ENCODE measurements at places on chromosomes 12 and 14. TPM values are rescaled to one million over a fixed set of nuclear protein-coding genes. Genes with fewer than 3 reads are reported as not detected.

DNA sequence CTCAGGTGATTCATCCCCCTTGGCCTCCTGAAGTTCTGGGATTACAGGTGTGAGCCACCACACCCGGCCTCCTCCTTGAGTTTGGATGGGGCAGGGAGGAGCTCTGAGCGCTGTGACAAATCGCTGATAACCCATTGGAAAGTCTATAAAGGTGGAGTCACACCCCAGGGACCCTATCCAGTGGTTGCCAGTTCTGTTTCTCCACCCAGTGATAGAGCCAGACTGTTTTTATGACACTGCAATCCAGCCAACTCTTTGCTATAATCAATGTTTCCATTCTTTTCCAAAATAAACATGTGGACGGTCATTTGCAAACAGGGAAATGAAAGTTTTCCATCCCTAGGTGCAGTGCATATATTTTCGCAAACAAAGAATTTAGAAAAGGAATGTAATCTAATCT lies 142.0 kb upstream of the PELI2 start:
- H3K27ac ChIP-seq: no peak overlapping the region
- DNase-seq: no peak
- H3K36me3 ChIP-seq: no peaks in the 10 kb centered on the region
- no peak overlapping the region for H3K4me3 ChIP-seq
- no peaks in the 10 kb centered on the region for H3K27me3 ChIP-seq

GRCh38 chr12:87841935-87842334 lies 187.3 kb downstream of the C12orf50 start:
- no peak overlapping the region for H3K27ac ChIP-seq
- H3K36me3 ChIP-seq: no peaks in the 10 kb centered on the region
- no peak for DNase-seq
- no peaks in the 10 kb centered on the region for H3K27me3 ChIP-seq
- H3K4me3 ChIP-seq: no peak overlapping the region
- H3K4me1 ChIP-seq: no peaks in the 10 kb centered on the region

GRCh38 chr12:66693901-66694513 lies 15.1 kb upstream of the GRIP1 start:
- H3K36me3 ChIP-seq: no peaks in the 10 kb centered on the region
- H3K4me3 ChIP-seq: no peak overlapping the region

DNA sequence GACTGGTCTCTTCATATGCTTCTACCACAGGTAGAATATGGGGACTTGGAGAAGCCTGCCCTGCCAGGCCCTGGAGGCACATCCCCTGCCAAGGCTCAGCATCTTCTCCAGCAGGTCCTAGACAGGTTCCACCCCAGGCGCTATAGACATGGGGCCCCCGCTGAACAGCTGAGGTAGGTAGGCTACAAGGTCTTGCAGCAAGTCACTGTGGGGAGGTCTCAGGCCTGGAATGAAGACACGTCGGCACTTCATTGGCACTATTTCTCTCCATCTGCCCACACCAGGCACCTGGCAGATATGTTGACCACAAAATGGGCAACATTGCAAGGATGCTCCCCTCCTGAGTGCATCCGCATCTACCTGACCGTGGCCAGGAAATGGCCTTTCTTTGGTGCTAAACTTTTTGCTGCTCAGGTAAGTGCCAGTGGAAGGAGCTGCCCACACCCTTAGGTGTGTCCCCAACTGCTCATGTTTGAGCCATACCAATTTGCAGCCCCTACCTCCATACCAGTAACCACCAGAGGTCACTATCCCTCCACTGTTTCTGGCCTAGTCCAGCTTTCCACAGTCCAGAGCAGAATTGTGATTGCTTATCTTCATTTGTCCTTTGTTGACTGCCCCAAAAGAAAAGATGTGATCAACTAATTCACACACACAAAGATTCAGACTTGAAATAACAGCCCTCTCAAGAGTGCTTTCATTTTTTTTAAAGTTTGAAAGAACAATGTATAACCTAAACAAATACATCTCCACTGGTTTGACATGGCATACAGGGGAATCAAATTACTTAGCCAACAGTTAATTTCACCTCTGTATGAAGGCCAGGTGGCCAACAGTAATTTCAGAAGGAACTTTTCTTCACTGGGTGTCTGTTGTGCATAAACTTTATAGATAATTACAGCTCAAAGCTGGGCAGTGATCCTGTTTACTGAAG lies 16.1 kb downstream of the PIGH start:
- no peak overlapping the region for H3K27ac ChIP-seq
- no peaks in the 10 kb centered on the region for H3K4me1 ChIP-seq
- no peaks in the 10 kb centered on the region for H3K27me3 ChIP-seq

DNA sequence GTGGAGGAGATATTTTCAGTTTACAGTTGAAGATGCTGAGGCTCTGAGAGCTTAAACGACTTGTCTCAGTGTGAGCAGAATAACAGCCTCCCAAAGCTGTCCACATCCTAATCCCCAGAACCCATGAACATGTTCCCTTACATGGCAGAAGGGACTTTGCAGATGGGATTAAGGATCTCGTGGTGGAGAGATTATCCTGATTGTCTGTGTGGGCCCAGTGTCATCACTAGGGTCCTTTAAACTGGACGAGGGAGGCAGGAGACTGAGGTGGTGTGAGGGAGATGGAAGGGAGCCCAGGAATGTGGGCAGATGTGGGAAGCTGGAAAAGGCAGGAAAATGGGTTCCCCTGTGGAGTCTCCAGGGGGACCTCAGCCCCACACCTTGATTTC lies 9.6 kb upstream of the KRT80 start:
- DNase-seq: peak; percentile 17
- peaks cover 26% of the 10 kb centered on the region for H3K4me1 ChIP-seq
- H3K4me3 ChIP-seq: no peak overlapping the region
- no peak overlapping the region for H3K27ac ChIP-seq
- H3K27me3 ChIP-seq: no peaks in the 10 kb centered on the region
- H3K36me3 ChIP-seq: no peaks in the 10 kb centered on the region

DNA sequence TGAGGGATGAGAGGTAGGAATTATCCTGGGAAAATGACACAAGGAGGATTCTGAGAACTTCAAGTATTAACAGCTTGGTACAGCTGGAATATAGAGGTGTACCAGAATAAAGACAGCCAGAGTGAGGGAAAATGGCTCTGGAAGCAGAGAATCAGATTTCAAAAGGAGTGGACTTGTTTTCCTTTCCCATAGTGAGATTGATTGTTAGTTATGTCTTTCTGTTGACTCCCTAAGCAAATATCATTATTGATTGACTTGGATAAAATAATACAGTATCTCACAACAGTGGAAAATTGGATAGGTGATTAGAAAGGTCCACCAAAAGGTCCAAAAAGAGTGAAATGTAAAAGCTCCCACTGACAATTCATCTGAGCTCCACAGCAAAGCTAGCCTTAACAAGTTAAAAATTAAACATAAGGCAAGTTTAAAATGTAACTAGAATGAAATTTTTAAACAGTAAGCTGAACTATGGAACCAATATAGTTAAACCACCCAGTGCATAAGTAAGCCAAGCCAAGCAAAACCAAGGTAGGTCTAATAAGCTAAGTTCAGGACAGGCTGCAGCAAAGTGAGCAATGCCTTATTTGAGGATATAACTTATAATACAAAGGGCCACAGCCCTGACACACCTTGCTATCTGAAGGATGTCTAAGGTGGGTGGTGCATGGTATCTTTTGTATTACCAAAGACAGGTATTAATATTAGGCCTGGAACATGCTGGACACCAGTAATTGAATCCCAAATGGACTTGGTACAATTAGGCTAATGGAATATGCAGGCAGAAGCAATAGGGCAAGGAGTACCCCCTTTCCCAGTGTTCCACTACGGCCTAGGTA lies 21.8 kb downstream of the ENTPD5 start:
- H3K27me3 ChIP-seq: no peaks in the 10 kb centered on the region
- no peaks in the 10 kb centered on the region for H3K4me1 ChIP-seq
- H3K27ac ChIP-seq: no peak overlapping the region
- no peak overlapping the region for H3K4me3 ChIP-seq
- H3K36me3 ChIP-seq: peaks cover 5% of the 10 kb centered on the region
- DNase-seq: no peak

DNA sequence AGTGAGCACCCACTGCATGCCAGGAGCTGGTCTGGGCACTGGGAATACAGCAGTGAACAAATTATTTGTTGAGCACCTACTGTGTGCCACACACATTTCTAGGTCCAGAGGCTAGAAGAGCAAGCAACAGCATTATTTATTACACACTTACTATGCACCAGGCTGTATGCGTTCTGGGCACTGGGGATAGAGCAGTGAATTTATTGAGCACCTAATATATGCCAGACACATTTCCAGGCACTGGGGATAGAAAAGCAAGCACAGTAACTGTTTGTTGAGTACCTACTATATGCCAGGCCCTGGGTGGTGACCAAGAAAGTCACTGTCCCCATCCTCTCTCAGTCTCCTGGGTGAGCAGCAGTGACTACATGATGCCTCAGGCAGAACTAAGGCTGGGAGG lies 107.5 kb upstream of the NCOR2 start:
- peaks cover 20% of the 10 kb centered on the region for H3K4me1 ChIP-seq
- H3K27ac ChIP-seq: no peak overlapping the region
- no peak for DNase-seq
- H3K4me3 ChIP-seq: no peak overlapping the region
- H3K27me3 ChIP-seq: no peaks in the 10 kb centered on the region

- no peak overlapping the region for H3K4me3 ChIP-seq
- H3K4me1 ChIP-seq: no peaks in the 10 kb centered on the region
- H3K27ac ChIP-seq: no peak overlapping the region
- DNase-seq: no peak
- peaks cover 84% of the 10 kb centered on the region for H3K27me3 ChIP-seq
These were observed 9.6 kb upstream of the FOXG1 start for GRCh38 chr14:28756884-28757570.

DNA sequence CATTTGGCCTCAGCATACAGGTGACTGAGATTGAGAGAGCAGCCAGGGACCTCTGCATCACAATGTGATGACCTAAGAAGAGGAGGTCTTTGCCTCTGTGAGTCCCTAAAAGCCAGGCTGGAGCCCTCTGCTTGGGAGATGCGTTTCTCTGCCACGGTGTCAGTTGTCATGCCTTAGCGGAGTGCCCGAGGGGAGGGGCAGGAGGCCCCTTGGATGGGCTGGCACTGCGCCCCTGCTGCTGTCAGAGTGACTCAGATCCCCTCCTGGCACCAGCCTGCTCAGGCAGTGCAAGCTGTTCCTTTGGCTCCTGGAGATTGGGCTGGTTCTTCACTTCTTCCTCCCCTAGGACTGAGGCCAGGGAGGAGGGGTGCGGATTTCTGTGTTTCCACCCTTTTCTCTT lies 64.9 kb upstream of the KCNA5 start:
- no peak overlapping the region for H3K27ac ChIP-seq
- no peak overlapping the region for H3K4me3 ChIP-seq
- H3K27me3 ChIP-seq: peaks cover 15% of the 10 kb centered on the region
- no peaks in the 10 kb centered on the region for H3K36me3 ChIP-seq
- no peaks in the 10 kb centered on the region for H3K4me1 ChIP-seq

GRCh38 chr14:101603096-101603495 lies 41.8 kb downstream of the DIO3 start:
- H3K27ac ChIP-seq: no peak overlapping the region
- peaks cover 7% of the 10 kb centered on the region for H3K27me3 ChIP-seq
- H3K4me1 ChIP-seq: no peaks in the 10 kb centered on the region
- no peak overlapping the region for H3K4me3 ChIP-seq
- no peaks in the 10 kb centered on the region for H3K36me3 ChIP-seq
- DNase-seq: no peak

DNA sequence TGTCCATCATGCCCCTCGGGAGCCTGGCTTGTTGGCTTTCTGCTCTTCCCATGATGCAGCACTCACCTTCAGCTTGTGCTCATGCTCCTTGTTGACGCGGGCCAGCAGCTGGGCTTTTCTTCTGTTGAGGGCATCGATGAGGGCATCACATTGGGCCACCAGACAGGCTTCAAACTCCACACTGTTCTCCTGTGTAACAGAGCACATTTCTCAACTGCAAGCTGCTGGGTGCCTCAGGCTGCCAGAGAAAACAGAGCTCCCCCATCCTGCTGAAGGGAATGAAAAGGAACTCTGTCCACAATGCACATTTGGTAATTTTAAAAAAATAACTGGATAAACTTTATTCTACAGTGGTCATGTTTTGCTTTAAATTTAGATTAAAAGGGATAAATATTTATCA lies 72.1 kb downstream of the TRIM9 start:
- no peak overlapping the region for H3K27ac ChIP-seq
- H3K4me1 ChIP-seq: no peaks in the 10 kb centered on the region
- H3K4me3 ChIP-seq: no peak overlapping the region
- H3K27me3 ChIP-seq: no peaks in the 10 kb centered on the region
- no peak for DNase-seq

- H3K4me3 ChIP-seq: no peak overlapping the region
- H3K27me3 ChIP-seq: no peaks in the 10 kb centered on the region
- no peaks in the 10 kb centered on the region for H3K36me3 ChIP-seq
- no peak for DNase-seq
These were observed 485.7 kb downstream of the ZFP36L1 start for GRCh38 chr14:68306934-68307789.

DNA sequence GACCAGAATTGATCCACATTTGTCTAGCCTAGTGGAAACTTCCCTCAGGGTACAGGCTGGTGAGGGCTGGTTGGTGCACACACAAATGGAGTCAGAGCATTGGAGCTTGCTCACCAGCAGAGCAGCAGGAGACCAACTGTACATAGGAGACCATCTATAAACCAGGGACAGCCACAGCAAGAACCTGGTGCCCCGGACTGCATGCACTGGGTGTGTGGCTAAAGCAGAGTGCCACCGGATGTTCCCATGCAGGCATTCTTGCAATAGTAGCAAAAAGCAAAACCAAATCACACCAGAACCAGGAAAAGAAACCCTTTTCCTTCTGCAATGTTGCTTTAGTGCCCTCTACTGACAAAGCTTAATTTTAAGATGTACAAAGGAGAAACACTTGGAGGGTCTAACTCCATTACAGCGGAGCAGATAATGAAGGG lies 136.4 kb downstream of the MDGA2 start:
- DNase-seq: no peak
- H3K27me3 ChIP-seq: no peaks in the 10 kb centered on the region
- H3K4me1 ChIP-seq: no peaks in the 10 kb centered on the region
- no peak overlapping the region for H3K4me3 ChIP-seq
- no peaks in the 10 kb centered on the region for H3K36me3 ChIP-seq

GRCh38 chr12:25377469-25378177 lies 126.9 kb upstream of the KRAS start:
- no peak overlapping the region for H3K4me3 ChIP-seq
- no peak for DNase-seq
- no peaks in the 10 kb centered on the region for H3K27me3 ChIP-seq
- H3K36me3 ChIP-seq: no peaks in the 10 kb centered on the region

Gene TAS2R20
- 1.2 TPM for total RNA-seq

Gene TAS2R30
- 2.9 TPM for total RNA-seq

Measured in upper lobe of right lung (tissue), 1 donor.